ENCODE measurements at places on chromosomes 1 and 21.

DNA sequence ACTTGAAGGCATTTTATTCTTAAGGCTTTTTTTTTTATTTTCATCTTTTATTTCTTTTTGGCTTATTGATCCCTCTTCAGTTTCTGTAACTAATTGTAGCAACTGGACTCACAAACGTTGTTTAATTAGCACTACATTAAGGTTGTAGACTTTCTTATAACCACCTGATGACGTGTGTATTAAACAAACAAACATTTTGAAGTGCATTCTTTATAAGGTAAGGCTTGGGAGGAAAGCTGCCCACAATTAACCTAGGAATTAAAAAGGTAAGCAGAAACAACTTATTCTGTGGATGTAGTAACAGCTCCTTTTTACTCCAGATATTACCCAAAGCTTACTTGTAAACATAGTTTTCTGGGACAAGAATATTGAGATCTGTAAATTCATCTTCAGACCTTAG is 55.0 kb downstream of the CAMSAP2 start:
- no peak for DNase-seq

DNA sequence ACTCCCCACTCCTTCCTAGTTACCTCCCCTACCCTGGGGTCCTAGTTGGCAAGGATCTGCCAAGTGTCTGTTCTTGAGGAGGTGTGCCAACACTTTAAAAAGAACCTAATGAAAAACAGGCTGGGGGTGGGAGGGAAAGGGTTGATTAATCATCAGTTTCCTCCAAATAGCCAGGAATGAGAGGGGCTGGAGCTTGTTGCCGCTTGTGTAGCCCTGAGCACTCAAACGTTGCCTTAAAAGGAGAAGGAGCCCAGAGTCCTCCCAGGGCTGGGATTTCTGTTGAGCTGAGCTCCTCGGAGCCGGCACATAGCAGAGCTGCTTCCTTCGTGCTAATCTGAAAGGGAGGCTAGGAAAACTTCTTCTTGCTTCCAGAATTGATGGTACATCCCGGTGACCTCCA is 15.9 kb downstream of the SHISA4 start:
- no peak for DNase-seq

DNA sequence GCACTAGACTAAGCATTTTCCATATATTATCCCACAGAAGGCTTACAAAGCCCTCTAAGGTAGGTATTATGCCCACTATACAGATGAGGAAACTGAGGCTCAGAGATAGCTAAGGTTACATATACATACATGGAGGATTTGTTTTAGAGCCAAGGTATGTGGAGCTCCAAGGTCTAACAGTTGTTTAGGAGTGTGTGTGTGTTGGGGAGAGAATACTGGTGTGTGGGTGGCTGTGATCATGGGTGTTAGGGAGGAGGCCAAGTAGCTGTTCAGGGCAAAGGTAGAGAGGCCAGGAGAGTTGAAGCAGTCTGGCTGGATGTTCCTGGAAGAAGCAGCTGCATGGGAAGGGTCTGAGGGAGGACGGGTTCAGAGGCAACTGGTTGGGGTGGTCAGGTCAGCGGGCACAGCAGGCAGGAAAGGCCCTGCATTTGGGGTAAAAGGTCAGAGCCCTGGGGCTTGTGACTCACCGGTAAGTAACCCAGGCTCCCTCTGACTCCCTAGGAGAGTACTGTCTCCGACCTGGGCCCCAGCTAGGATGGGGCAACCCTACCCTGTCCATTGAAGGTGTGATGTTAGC is 5.1 kb upstream of the LDLRAP1 start:
- DNase-seq: no peak

- DNase-seq: peak; percentile 17
These were observed at the start of gene FBLIM1 for GRCh38 chr1:15758343-15758931. Gene FBLIM1, plus strand, starts transcription at chr1:15758795. Its CDS starts 6,189 bp downstream, at chr1:15764984.
